ENCODE measurements at places on chromosomes 3 and 15.

GRCh38 chr3:139585820-139586219, 46.3 kb upstream of the RBP1 start:
- DNase-seq, result no peak

GRCh38 chr3:149224736-149225594, 3.3 kb upstream of the CP start:
- no peak for DNase-seq

DNA sequence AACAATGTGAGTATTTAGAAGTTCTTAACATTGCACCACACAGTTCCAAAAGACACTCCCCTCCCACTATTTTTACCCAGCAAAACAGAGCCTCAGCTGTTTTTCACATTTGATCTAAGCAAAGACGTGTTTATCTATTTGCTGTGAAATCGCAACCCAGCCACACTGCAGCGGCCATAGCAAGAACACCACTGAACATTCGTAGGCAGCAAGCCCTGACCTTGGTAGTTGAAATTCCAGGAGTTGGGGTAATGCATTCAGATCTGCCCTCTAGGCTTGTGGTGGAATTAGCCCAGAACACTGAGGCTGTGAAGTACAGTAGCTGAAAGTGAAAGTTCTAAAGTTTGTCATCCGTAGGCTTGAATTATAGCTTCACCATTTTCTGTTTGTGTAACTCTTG, 17.1 kb upstream of the SLC24A5 start:
- DNase-seq, result no peak

GRCh38 chr15:35067496-35068347, 17.4 kb downstream of the NANOGP8 start:
- no peak for DNase-seq

DNA sequence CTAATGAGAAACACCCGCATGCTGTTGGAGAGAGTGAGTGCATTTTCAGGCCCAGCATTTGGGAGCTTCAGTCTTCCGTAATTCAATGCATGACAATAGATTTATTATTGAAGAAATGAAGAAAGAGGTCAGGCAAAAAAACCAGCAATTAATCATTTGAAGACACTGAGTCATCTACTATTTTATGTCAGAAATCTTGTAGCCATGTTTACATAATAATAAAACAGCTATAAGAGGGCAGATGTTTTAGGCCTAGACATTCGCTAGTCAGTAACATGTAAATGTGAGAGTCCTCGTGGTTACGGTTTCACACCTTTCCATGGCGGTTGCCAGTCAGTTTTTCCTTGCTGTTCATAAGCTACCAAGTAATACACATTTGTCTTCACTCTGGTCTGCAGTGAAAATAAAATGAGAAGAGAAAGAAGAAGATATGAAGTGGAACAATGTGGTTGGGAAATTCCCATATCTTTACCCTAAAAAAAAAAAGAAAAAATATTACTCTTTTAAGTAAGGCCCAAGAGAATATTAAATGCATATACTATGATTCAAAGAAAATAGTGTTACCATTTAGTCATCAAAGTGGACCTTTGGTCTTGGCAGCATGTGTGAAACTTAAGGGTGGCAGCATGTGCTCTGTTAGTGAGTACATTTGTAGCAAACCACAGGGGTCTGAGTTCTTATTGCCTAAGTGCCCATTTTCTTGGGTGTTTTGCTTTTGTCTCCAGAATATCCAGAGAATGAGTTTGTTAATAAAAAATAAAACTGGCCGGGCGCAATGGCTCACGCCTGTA, 140.5 kb upstream of the TBL1XR1 start:
- DNase-seq, result no peak

All from suprapubic skin (tissue), 4 donors.